Activated CD4-positive, alpha-beta T cell treated with anti-CD3 and anti-CD28 coated beads, Interleukin-2, amount 50 U/mL, for 1 hour (primary cell): ENCODE measurements at places on chromosomes 2 and 18.

DNA sequence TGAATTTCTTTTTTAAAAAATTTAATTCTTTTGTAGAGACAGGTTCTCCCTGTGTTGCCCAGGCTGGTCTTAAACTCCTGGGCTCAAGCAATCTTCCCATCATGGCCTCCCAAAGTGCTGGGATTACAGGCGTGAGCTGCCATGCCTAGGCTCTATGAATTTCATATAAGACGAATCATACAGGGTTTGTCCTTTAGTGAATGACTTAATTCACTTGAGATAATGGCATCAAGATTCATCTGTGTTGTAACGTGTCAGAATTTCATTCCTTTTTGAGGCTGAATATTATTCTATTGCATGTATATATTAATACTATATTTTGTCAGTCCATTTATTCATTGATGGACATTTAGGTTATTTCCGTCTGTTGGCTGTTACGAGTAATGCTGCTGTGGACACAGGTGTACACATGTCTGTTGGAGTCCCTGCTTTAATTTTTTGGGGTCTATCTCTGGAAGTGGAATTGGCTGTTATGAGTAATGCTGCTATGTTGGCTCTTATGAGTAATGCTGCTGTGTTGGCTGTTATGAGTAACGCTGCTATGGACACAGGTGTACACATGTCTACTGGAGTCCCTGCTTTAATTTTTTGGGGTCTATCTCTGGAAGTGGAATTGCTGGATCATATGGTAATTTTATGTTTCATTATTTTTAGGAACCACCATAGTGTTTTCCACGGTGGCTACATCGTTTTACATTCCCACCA, 210.6 kb downstream of the CAMKMT start:
- no peak for DNase-seq

DNA sequence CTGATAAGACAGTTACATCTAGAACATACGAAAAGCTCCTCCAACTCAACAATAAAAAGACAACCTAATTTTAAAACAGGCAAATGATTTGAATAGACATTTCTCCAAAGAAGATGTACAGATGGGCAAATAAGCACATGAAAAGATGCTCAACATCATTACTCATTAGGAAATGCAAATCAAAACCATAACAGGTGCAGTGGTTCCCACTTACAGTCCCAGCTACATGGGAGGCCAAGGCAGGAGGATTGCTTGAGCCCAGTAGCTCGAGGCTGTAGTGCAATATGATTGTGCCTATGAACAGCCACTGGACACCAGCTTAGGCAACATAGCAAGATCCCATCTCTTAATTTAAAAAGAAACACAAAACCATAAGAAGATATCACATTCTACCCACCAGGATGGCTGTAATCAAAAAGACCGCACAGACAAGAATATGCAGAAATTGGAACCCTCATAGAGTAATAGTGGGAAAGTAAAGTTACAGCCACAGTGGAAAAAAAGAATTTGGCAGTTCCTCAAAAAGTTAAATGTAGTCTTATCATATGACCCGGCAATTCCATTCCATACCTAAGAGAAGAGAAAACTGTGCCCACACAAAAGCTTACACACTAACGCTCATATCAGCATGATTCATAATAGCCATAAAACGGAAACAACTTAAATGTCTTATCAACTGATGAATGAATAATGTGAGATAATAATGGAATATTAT, 30.5 kb upstream of the ARMC9 start:
- DNase-seq: no peak

DNA sequence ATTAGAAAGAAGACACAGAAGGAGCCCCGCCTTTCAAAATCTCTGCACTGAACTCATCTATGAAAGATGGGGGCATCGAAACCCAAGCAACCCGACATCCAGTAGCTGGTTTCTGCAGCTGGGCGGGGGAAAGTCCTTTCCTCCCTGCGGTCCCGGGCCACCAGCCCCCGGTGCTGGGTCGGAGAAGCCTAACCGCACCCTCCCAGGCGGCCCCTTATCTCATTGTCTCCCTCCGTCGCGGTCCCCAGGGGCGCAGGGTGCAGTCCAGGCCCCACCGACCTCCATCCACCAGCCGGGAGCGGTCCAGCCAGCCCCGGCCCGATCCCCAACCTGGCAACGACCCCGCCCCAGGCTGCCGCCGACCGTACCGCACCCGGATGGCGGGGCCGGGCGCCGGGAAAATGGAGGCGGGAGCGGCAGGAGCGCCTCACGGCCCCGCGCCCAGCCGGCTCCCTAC, 452 bp downstream of the RAPH1 start:
- peak; percentile 14 for DNase-seq

DNA sequence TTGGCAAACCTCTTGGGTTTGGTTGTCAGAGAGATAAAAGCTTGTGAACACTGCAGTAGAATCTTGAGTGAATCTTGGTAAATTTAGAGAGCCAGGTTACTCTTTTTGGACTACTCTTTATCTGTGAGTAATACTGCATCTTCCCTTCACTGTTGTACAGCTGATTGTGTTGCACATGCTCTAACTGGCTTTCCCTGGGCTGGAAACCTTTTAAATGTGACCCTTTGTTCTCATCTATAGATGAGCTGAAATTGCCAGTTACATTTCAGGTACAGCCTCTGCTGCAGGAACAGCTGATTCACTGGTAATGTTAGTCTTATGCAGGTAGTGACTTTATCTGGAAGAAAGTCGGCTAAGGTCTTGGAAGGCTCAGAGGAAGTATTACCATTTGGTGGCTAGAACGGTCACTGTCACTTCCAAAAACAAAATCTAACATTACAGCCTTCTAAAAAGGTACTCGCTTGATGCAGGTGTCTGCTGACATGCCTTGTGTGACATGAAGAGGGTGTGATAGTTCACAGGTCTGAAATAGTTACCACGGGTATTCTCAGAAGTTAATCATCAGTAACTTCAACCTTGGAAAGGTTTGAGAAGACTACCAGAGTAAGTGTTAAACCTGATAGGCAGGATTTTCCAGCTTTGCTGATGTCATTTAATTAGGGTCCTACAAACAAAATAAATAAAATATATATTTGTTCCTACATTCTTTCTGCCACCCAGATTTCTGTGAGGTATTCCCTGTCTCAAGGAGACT, 851.1 kb downstream of the SLC4A3 start:
- no peak for DNase-seq

GRCh38 chr2:163736433-163737189, 803 bp upstream of the FIGN start:
- no peak for DNase-seq

GRCh38 chr2:64609227-64609941, 44.3 kb downstream of the SERTAD2 start:
- peak; percentile 60 for DNase-seq

- no peak for DNase-seq
Measured at GRCh38 chr18:75554176-75554575, 126.7 kb upstream of the SMIM21 start.

- no peak for DNase-seq
Measured at GRCh38 chr2:109187711-109188495, 58.9 kb downstream of the SH3RF3 start.

GRCh38 chr18:42743373-42744138, 371.9 kb downstream of the RIT2 start:
- no peak for DNase-seq
